H4 (cell line): ENCODE measurements at places on chromosomes 16 and 17. TPM values are rescaled to one million over a fixed set of nuclear protein-coding genes. Genes with fewer than 3 reads are reported as not detected.

GRCh38 chr17:1034652-1035210 lies 37.8 kb downstream of the TIMM22 start:
- no peak for DNase-seq

NCOR1 gene
- 30.2 and 35.7 TPM in 2 replicates for total RNA-seq

DNA sequence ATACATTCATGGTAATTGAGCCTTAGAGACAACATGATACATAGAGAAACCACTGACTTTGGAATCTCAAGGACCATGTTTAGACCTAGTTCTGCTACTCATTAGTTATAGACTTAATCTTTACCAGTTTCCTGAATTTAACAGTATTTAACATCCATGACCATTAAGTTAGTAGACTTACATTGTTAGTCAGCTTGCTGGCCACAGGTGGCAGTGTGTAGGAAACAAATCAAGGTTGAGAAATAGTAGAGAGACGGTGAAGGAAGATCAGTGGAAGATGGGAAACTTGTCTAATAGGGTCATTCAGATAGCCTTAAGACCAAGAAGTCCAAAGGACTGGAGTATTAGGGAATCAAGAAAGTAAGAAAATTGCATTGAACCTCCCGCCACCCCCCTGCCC lies 31.0 kb downstream of the OMG start:
- peak; percentile 13 for DNase-seq

TEDC2 gene
- 13.0 and 23.2 TPM in 2 replicates for total RNA-seq

GRCh38 chr17:28763137-28763799 lies 19.5 kb downstream of the TRAF4 start:
- no peak for DNase-seq

HP gene
- total RNA-seq: 0.08 TPM in 1 of 2 replicates, not detected in the other

- no peak for DNase-seq
Measured at GRCh38 chr16:27721531-27722181, 171.7 kb downstream of the KATNIP start.

- DNase-seq: no peak
Measured at GRCh38 chr17:32870969-32871368, 6.0 kb downstream of the MYO1D start.

DNA sequence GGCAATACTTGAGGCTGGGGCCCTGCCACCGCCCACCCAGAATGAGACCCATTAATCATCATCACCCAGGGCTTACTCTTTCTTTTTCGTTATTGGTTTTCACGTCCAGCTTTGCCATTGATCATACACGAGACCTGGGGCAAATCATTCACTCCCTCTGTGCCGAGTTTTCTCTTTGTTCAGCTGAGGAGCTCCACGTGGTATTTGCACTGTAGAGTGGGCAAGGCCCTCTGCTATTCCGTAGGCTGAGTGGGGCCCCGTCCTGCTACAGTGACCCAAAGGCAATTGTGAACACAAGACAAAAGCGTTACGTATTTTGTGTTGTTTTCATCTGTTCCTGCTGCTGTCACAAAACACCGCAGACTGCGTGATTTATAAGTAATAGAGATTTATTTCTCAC lies 23.6 kb upstream of the CBX2 start:
- no peak for DNase-seq

DNA sequence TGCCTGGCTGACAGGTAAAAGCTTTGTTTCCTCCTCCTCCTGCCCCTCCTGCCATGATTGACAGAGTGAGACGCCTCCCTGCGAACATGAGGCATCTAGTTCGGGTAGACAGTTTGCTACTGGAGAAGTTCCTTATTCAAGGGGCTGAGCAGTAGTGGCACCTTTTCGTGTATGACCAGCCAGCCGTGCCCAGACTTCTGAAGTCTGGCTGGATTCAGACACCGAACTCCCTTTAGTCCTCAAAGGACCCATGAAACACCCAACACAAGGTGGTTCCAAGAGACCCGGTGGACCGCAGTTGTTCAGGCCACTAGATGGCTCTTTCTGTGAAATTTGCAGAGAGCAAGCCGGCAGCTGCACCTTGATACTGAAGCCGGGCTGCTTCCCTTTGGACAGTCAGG lies 192.8 kb downstream of the XYLT1 start:
- no peak for DNase-seq

DNA sequence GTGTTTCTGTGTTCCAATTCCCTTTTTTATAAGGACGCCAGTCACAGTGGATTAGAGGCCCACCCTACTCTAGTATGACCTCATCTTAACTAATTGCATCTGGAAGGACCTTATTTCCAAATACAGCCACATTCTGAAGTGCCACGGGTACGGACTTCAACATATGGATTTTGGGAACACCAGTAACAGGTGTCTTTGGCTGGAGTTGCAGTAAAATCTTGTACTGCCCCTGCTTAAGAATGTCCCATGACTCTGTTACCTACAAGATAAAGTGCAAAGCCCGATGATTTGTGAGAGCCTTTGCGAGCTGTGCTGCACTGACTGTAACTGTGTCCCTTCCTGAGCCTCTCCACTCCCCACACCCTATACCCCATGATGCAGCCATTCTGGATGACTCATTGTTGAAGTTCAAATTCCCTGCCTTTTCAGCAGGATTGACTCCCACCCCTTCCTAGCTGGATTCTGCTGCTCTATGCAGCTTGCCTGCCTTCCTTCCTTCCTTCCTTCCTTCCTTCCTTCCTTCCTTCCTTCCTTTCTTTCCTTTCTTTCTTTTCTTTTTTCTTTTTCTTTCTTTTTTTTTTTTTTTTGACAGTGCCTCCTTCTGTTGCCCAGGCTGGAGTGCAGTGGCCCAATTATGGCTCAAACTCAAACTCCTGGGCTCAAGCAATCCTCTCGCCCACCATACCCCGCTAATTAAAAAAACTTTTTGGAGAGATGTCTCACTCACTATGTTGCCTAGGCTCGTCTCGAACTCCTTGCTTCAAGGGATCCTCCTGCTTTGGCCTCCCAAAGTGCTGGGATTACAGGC lies 2.1 kb downstream of the HCRT start:
- DNase-seq: no peak

- peak; percentile 13 for DNase-seq
Measured at GRCh38 chr16:52976539-52977167, 76.0 kb downstream of the CHD9NB start.

CES1 gene
- 0.39 and 0.47 TPM in 2 replicates for total RNA-seq
